ENCODE measurements at places on chromosomes 3 and 15.

- no peak for DNase-seq
Observed at GRCh38 chr3:123155471-123156011, 46.2 kb upstream of the SEC22A start.

GRCh38 chr3:25587526-25587925, 77.2 kb downstream of the TOP2B start:
- no peak for DNase-seq

DNA sequence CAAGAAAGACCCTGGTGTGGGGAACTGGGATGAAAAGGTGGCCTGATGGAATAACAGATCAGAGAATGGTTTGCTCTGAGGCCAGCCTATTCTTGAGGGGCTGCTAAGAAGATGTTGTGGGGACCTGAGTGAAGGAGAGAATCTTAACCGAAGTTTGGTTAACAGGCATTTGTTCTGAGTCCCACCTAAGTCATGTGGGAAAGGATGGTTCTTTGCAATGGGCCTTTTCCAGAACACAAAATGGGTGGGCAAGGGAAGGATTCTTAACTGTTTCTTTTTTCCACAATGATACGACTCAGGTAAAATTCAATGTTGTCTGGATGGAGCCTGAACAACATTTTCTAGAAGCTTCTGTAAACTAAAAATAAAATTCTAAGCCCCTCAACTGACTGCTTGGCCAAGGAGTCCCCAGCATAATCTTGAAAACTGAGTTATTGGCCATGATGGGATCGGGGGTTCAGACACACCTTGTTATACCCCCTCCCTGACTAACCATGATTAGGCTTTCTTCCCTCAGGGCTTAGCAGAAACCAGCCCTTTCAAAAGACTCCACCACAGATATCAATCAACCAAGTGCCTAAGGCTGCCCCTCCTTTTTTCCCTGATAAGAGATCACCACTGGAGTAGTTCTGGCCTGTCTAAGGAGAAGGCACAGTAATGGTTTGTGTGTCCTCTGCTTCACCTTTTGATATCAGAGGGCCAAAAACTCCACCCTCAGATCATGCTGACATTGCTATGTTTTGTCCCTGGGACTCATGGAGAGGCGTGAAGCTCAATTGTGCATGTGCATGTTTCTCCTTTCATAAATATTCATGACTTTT, 30.1 kb downstream of the SCN11A start:
- DNase-seq: no peak

DNA sequence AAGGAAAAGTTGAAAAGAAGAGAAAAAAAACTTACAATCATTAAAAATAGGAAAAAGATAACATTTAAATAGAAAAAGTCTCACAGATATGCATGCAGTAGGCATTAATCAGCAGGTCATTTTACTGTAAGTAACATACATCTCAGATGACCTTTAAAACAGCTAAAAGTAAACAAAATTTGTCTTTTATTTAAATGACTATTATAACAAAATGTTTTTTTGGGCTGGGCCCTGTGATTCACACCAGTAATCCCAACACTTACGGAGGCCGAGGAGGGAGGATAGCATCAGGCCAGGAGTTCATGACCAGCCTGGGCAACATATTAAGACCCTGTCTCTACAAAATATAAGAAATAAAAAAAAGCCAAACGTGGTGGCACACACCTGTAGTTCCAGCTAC, 14.7 kb downstream of the IQGAP1 start:
- no peak for DNase-seq

DNA sequence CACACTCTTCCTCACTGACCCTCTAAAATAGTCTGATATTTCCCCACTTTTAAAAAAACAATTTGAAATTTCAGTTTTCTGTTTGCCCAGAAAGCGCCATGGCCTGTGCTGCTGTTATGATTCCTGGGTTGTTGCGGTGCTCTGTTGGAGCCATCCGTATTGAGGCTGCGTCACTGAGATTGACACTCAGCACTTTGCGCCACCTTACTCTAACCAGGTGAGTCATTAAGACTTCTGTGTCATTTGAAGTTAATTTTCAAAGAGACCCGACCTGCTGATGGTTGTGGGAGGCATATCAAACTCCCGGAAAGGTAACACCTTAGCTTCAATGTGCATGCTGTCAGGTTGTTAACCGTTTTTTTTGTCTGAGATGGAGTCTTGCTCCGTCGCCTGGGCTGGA, 5.8 kb downstream of the OXNAD1 start:
- no peak for DNase-seq

DNA sequence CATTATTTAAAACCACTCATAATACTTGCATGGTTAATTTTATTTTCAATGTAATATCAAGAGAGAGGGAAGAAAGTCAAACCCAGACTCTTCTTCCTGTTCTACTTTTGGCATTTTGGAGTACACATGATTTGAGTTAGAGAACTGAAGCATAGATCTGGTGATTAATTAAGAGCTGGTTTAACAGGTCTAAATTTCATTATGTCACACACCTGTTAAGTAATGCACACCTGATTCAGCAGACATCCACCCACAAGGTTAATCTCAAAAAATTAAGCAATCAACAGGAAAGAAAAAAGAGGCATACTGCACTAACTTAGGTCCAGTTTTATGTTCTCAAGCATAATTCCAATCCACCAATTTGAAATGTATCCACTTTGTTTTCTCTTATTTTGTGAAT, 101.1 kb upstream of the ICE2 start:
- DNase-seq: no peak

All from inflammatory macrophage (primary cell).